Left ventricle myocardium inferior (tissue), 1 donor: ENCODE measurements at places on chromosomes 1 and 21.
A peak's percentile ranks its signal among the peaks of the same experiment; 100 is the strongest.

- no peak for DNase-seq
- no peaks in the 10 kb centered on the region for H3K27me3 ChIP-seq
Measured at GRCh38 chr1:2368053-2368744, 23.2 kb downstream of the MORN1 start.

- no peaks in the 10 kb centered on the region for H3K27me3 ChIP-seq
- H3K27ac ChIP-seq = no peak overlapping the region
- no peaks in the 10 kb centered on the region for H3K36me3 ChIP-seq
- no peak overlapping the region for H3K4me3 ChIP-seq
Measured at GRCh38 chr1:54424398-54424797, 18.2 kb upstream of the SSBP3 start.

GRCh38 chr1:243945727-243946126 lies 95.7 kb upstream of the AKT3 start:
- no peaks in the 10 kb centered on the region for H3K36me3 ChIP-seq
- no peak overlapping the region for H3K4me3 ChIP-seq
- peaks cover 43% of the 10 kb centered on the region for H3K27me3 ChIP-seq
- no peaks in the 10 kb centered on the region for H3K4me1 ChIP-seq

DNA sequence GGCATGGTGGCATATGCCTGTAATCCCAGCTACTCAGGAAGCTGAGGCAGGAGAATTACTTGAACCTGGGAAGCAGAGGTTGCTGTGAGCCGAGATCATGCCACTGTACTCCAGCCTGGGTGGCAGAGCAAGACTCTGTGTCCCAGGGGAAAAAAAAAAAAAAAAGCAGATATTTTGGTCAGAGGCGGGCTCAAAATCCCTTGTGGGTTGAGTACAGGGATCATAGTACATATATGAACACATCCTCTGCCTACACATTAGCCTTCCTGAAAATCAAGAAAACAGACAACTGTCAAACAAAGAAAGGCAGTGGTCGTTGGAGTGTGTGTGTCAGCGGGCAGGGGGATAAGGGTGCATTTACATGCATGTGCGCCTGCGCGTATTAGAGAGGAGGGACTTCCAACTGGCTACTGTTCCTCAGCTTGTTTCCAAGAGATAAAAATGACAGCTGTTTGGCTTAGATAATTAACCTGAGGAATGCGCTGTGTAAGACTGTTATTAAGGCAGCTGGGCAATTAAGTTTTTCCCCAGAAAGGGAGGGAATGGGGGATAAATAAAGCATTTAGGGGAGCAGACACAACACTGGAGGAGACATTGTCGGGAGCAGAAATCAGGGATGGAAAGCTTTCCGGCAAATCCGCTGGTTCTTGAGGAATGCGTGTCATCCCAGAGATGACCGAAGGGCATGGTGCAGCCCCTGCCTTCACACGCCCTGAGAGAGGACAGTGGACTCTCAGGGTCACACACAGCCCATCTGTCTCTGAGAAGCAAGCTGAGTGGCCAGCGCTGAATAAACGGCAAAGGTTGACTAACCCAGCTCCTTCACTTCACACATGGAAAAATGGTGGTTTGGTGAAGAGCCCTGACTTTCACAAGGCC lies 6.4 kb downstream of the LAMB3 start:
- H3K27ac ChIP-seq = peak overlapping the region; percentile 90
- no peaks in the 10 kb centered on the region for H3K27me3 ChIP-seq
- DNase-seq = no peak
- peaks cover 100% of the 10 kb centered on the region for H3K4me1 ChIP-seq
